ENCODE measurements at places on chromosomes 1 and 21.
A peak's percentile ranks its signal among the peaks of the same experiment; 100 is the strongest.

DNA sequence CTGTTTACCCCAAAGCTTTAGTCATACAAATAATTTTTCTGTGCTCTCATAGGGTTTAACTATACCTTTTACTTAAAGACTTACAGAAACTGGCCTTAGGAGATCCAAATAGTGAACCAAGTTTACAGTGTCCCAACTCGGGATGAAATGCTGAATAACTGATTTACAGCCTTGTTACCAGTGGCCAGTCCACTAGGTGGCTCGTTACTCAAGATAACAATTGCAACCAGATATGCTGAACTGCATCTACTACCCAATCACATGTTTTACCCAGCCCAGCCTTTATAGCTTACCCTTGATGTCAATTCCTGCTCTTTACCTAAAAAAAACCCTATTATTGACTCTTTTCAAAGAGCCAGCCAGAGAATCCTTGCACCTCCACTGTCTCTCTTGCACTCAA is 1148.8 kb upstream of the ADGRL4 start:
- no peak for DNase-seq

- DNase-seq = peak; percentile 75
These were observed 36.1 kb upstream of the RUNX3 start for GRCh38 chr1:24966121-24966723.

GRCh38 chr1:151311589-151312331 is 15.5 kb downstream of the PI4KB start:
- peak; percentile 87 for DNase-seq

DNA sequence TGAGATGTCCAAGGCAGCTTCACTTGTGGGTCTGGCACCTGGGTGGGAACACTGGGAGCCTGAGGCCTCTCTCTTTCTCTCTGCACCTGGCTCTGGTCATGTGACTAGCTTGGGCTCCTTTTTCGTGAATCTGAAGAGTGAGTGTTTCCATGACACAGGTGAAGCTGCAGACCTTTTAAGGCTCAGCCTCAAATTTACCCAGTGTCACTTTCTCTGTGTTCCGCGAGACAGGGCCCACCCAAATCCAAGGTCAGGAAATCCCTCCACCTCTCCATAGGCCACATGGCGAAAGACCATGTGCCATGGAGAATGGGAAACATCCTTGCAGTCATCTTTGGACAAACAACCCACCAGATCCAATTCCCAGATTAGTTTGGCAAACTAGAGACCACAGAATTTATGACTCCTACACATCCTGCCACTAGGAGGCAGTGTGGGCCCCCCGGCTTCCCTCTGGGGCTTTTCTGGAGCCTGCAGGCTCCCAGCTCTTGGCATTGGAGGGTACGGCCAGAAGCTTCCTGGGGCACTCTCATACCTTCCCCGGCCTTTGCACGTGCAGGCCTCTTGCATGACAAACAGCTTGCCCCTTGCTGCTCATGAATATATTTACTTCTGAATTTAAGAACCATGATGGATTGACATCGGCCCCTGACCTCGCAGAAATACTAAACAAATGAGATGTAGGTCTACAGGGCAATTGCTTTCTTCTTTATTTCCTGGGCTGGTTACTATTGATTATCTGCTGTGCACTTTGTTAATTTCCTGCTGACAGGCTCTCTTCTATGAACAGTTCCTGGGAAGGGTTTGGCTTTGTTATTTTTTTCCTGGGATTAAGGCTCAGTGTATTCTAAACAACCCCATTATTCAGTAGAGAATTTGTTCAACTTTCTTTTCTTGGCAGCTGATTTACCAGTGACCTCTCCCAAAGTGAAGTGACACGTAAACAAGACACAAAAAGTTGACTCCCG is 180.7 kb downstream of the KAZN start:
- DNase-seq = peak; percentile 50

DNA sequence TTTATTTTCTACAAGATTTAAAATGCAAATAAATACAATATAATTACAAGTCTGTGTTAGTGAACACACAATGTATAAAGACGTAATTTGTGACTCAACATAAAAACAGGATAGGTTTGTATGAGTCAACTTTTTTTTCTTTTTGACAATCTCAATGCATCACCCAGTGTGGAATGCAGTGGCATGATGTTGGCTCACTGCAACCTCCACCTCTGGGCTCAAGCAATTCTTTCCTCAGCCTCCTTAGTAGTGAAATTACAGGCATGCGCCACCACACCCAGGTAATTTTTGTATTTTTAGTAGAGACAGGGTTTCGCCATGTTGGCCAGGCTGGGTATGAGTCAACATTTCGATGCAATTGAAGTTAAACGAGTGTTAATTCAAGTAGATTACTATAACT is 5.9 kb upstream of the SPRR2E start:
- no peak for DNase-seq

- no peak for DNase-seq
These were observed 14.0 kb upstream of the PRDM16 start for GRCh38 chr1:3055051-3055450.

GRCh38 chr1:196148367-196148970 is 459.8 kb downstream of the KCNT2 start:
- DNase-seq = no peak

GRCh38 chr1:17542645-17543044 is 3.1 kb downstream of the ARHGEF10L start:
- DNase-seq = no peak

GRCh38 chr1:74943046-74943445 is 191.1 kb upstream of the LHX8 start:
- no peak for DNase-seq

GRCh38 chr1:69070660-69071373 is 496.9 kb upstream of the LRRC7 start:
- DNase-seq = no peak

- no peak for DNase-seq
These were observed 152.2 kb downstream of the HIVEP3 start for GRCh38 chr1:41766546-41766945.

GRCh38 chr1:37892151-37893047 is 33.0 kb upstream of the MTF1 start:
- DNase-seq = no peak

DNA sequence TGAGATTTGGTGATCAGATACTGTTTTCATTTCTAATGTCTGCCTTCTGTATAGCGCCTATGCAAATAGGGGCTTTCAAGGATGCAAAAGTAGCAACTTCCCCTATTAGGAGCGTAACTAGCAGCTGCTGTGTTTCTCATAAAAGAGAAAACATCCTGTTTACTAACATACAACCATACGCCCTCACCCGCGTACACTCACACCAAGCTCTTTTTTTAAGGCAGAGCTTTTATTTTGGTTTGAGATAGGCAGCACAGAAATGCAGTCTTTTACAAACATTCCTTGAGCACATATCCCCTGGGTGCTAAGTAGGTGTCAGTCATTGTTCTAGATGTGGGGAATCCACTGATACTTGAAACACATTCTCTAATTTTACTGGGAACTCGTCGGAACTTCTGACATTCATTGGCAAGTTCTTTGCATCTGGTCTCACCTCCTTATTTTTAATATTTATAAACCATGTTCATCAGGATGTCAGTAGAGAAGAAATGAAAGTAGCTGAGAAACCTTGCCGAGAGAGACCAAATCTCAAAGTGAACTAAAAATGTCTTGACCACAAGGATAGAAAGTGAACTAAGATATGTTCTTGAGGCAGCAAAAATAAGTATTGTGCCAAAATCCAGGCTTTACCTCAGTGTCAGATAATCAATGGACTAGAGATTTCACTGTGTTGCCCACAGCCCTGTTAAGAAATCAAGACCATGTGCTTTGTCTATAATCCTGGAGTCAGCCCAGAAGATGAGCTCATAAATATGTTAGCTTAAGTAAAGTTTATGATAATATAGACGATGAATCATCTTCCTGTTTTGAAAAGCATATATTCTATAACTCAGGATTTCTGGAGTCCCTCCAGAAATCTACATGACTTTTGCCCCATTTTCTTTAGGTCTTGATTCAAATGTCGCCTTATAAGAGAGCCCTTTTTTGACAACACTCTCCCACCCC is 350.9 kb downstream of the ST6GALNAC3 start:
- no peak for DNase-seq

GRCh38 chr1:218636548-218636947 is 291.4 kb downstream of the TGFB2 start:
- DNase-seq = no peak

DNA sequence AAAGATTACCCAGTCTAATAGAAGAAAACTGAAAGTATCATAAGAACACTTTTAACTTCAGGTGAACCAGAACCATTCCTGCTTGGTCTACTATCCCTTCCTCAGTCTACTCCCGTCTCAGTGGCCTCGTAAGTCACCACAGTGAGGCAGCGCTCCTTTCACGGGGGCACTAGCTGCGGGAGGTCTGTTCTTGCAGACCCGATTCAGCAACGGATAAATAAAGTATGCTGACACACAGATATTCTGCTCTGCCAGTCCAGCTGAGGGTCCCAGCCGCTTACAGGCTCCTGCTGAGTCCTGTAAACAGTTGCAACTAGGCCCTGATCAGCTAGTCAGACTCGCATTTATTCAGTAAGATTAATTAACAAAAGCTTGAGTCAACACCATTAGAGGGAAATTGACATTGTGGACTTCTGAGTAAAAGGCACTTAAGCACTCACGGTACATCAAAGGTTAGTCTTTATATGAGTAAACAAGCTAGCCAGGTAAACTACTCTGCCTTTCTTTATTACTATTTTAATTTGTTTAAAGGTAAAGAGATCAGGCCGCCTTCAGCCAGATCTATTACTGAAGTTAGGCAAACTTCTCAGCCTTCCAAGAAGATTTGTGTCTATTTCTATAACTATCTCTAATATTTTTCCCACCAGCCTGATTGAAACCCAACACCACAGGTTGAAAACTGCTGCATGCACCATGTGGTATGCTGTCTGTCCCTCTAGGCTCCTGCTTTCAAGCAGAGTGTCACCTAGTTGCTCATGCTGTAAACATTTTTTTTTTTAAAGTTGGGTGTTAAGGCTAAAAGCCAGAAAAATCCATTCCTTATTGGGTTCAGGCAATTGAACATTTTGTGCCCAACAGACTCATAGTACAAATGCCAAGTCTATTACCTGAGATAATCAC is 87.7 kb downstream of the INTS7 start:
- DNase-seq = no peak

GRCh38 chr1:72375226-72375625 is 92.9 kb upstream of the NEGR1 start:
- no peak for DNase-seq

GRCh38 chr1:70487910-70488665 is 77.0 kb downstream of the CTH start:
- DNase-seq = peak; percentile 33

GRCh38 chr1:88973520-88974137 is 18.8 kb downstream of the KYAT3 start:
- DNase-seq = no peak

DNA sequence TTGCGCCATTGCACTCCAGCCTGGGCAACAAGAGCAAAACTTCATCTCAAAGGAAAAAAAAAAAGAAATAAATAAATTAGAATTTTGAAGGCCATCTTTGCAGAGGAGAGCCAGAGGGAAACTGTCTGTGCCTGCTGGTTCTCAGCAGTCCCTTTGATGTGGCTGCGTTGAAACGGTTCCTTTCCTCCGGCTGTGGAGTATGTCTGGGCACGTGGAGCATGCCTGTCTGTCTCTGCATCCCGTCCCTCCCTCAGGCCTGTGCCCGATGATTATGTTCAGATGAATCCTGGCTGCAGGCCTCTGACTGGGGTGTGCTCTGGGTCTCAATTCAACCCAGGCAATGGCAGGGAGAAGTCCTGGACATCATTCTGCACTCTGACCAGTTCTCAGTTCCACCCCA is 33.4 kb downstream of the KIAA1614 start:
- DNase-seq = no peak

DNA sequence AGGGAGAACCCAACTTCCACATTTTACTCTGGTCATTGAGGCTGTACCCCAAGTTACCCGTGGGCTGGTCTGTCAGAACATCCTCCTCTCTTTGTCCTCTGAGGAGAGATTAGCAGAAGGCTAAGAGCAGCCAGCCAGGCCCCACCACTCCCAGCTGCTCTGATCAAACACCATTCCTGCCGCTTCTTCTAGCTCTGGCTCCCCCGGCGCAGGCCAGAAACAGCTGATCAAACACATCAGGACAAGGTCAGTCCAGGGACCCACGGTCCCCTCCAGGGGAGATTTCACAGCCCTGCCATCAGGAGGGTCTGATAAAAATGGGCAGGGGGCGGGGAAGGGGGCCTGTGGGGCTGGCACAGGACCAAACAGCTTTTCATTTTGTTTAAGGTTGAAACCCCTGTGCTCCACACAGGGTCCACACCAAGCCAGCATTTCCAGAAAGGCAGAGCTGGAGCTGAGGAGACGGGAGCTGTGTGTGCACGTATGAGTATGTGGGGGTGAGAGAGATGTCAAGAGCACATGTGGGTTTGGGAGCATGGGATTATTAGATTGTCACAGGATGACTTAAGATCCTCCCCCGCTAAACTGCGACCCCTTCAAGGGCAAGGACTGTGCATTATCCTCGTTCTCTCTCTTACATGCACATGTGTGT is 29.9 kb upstream of the EPHA8 start:
- DNase-seq = no peak

GRCh38 chr1:162856260-162856659 is 4.7 kb downstream of the CCDC190 start:
- DNase-seq = no peak

GRCh38 chr1:207933205-207933800 is 22.4 kb upstream of the CD34 start:
- no peak for DNase-seq

DNA sequence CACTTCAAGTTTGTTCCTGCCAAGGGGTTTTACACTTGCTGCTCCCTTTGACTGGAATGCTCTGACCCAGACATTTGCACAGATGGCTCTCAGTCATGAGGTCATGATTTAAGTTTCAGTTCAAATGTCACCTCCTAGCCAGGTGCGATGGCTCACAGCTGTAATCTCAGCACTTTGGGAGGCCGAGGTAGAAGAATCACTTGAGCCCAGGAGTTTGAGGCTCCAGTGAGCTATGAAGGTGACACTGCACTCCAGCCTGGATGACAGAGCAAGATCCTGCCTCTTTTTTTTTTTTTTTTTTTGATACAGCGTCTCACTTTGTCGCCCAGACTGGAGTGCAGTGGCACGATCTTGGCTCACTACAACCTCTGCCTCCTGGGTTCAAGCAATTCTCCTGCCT is 4.5 kb upstream of the ZMYM4 start:
- no peak for DNase-seq

DNA sequence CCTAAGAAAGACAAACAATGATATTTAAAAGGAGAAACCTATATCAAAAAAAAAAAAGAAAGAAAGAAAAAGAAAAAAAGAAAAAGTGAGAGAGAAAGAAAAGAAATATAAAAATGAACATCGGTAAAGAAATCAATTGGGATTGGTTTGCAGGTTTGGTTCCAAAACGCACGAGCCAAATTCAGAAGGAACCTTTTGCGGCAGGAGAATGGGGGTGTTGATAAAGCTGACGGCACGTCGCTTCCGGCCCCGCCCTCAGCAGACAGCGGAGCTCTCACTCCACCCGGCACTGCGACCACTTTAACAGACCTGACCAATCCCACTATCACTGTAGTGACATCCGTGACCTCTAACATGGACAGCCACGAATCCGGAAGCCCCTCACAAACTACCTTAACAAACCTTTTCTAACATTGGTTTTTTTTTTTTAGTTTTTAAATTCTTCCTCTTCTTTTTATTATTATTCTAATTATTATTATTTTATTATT is 11.7 kb downstream of the LHX9 start:
- DNase-seq = peak; percentile 58

- no peak for DNase-seq
These were observed 5.4 kb downstream of the JUN start for GRCh38 chr1:58778385-58779000.

Data from activated T-cell treated with anti-CD3 and anti-CD28 coated beads, Interleukin-2, amount 50 U/mL, for 48 hours (primary cell).